Uterus (tissue), 4 donors: ENCODE measurements at places on chromosomes 12 and 14. TPM values are rescaled to one million over a fixed set of nuclear protein-coding genes. Genes with fewer than 3 reads are reported as not detected.

The MSRB3 gene
- 126 TPM for total RNA-seq

- no peak for DNase-seq
Measured at GRCh38 chr14:70814466-70814865, 5.2 kb upstream of the MAP3K9 start.

The KERA gene
- total RNA-seq, result not detected

DNA sequence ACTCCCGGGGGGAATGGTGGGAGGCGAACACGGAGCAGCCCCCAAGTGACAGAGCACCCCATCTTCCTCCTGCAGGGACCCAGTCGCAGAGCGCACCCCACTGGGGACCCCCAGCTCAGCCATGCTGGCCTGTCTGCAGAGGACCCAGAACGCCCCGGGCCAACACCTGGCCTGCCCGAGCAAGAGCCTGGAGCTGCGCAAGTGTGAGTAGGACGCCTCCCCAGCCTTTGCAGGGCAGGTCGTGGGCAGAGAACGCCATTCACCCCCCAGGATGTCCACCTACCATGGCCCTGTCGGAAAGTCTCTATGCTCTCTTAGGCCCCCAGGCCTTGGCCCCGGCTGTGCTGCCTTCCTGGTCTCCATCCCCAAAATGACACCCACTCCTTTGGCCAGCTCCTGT is 30.4 kb downstream of the FAM222A start:
- peak; percentile 7 for DNase-seq

DNA sequence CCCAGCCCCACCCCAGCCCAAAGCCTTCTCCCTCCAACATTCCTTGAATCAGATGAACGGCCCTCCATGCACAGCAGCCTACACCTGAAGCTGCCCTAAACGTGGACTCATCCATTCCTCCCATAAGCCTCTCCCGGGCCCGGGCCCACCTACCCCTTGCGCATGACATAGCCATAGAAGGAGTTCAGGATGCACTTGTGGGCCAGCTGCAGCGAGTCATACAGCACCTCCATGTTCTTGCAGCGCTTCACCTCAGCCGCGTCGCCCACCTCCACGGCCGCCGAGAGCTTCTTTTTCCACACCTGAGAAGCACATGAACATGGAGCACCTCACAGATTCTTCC is 22.0 kb downstream of the POLE start:
- no peak for DNase-seq

GRCh38 chr14:90060965-90061684 is 669 bp upstream of the KCNK13 start:
- no peak for DNase-seq

The SCNN1A gene
- total RNA-seq, result 12.3 TPM

- no peak for DNase-seq
Measured at GRCh38 chr12:47843226-47843980, 23.7 kb upstream of the HDAC7 start.

- DNase-seq, result peak; percentile 56
Measured at GRCh38 chr12:79407671-79408622, 282.8 kb downstream of the PAWR start.

The GARIN6 gene
- not detected for total RNA-seq

The MGP gene
- total RNA-seq, result 1,589 TPM

The RTN1 gene
- total RNA-seq, result 10.8 TPM

- no peak for DNase-seq
Measured at GRCh38 chr12:56188778-56189098, 545 bp downstream of the SMARCC2 start.

The PAH gene
- not detected for total RNA-seq

GRCh38 chr14:77459072-77459723 is 1.3 kb downstream of the AHSA1 start:
- no peak for DNase-seq

DNA sequence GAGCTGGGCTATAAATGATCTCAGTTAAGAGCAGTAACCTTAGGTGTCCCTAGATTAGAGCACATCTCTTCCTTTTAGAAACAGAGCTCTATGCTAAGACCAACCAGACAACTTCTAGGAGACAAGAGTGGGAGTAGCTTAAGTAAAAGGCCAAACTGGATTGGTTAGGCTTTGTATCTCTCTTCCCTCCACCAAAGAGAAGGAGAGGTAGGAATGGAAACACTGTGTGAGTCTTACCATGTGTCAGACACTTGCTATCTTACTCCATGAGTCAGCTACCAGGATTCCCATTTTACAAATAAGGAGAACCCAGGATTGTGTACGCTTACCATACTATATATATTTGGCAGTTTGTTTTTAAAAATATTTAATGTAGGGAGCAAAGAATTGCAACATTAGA is 122.9 kb downstream of the PAX9 start:
- no peak for DNase-seq

The G2E3 gene
- total RNA-seq, result 11.2 TPM
